ENCODE measurements at places on chromosomes 12 and 14. TPM values are rescaled to one million over a fixed set of nuclear protein-coding genes. Genes with fewer than 3 reads are reported as not detected.

The LRTM2 gene
- 2.2 TPM for total RNA-seq

The LPAR5 gene
- total RNA-seq: 0.49 TPM

The PMEL gene
- total RNA-seq: 0.49 TPM

The DPPA3 gene
- not detected for total RNA-seq

The AKAP6 gene
- total RNA-seq: 107 TPM

The IL26 gene
- total RNA-seq: not detected

The RNFT2 gene
- total RNA-seq: 26.1 TPM

The ASB2 gene
- total RNA-seq: not detected

Measured in temporal lobe (tissue), 4 donors.